Activated CD8-positive, alpha-beta memory T cell treated with anti-CD3 and anti-CD28 coated beads for 4 hours (primary cell): ENCODE measurements at places on chromosomes 5 and 9.

DNA sequence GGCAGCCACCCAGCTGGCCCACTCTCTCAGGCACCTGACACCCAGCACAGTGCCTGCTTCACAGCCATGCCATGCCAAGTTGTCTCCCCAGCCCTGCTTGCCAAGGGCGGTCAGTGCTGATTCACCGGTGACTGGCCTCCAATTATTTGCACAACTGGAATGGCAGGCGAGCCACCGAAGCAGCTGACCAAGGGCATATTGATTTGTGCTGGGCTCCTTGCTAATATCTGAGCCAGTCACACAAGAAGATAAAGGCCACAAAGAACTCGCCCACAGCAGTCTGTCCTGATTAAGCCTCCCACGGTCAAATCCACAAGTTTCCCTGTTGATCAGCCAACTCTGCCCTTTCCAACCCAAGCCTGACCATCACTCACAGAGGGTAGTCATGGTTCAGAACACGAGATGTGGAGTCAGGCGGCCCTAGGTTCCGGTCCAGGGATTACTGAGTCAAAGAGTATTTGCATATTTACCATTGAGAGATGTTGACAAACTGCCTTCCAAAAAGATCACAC, 6.4 kb upstream of the EEIG1 start:
- DNase-seq = no peak

DNA sequence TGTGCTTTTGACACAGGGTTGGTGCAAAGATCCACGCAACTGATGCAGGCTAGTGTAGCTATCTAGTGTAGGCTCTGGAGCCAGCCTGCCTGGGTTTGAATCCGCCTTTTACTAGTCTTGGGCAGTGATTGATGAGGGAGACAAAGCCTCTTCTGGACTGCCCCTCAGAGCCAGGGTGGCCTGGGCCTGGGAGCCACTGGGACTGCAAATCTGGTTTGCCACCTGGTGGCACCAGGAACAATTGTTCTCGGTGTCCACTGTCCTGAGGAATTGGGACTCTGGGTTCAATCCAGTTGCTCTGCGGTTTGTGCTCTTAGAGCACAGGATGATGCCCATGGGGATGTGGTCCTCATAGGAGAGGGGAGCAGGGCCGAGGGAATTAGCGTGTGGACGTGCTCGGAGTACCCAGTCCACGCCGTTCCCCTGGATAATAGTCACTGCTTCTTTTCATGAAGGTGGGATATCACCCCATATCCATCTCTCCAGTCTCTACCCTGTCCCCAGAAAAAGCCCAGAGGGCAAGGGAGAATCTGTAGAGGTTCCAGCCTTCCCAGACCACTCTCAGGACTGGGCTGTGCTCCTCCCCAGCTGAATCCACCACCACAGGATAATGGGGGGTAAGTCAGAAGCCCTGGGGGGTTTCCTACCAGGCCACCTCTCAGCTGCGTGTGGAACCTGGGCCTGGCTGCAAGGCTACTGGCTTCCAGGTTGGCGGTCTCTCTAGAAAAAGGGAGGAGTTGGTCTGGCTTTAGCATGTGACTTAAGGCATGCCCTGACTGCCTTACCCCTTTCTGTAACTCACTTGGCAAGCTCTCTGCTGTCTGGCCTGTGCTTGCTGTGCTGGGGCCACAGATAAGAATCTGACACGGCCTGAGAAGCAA, 1.9 kb downstream of the B4GALT7 start:
- no peak for DNase-seq

- DNase-seq = no peak
Measured at GRCh38 chr9:129608561-129609481, 12.1 kb downstream of the C9orf50 start.

GRCh38 chr5:174816858-174817257, 92.5 kb downstream of the MSX2 start:
- no peak for DNase-seq

GRCh38 chr5:150302301-150303069, at the start of gene ARSI:
ARSI (minus strand) TSS chr5:150302905; CDS start chr5:150302373, 532 bp downstream.
- no peak for DNase-seq

DNA sequence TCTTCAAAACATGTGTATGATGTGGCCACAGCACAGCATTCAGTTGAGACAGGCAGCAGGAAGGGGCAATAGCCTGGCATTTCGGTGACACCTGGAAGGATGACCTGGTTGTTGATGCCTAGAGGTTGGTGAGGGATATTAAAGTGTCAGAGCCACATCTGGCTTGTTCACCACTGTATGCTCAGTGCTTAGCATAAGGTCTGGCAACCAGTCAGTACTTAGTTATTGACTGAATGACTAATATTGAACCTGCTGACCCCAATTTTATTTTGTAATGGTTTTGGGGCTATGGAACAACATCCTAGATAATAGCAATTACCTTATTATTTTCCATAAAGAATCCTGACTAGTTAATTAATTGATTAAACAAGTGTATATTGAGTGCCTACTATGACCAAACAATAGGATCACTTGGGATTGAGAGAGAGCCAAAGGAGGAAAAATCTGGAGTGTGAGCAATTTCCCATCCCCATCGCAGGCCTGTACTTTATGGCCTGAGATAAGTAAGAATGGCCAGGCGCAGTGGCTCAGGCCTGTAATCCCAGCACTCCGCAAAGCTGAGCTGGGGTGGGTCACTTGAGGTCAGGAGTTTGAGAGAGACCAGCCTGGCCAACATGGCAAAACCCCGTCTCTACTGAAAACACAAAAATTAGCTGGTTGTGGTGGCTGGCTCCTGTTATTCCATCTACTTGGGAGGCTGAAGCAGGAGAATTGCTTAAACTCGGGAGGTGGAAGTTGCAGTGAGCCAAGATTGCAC, 85.4 kb upstream of the PLPP1 start:
- no peak for DNase-seq

- DNase-seq = no peak
Measured at GRCh38 chr5:6408627-6409446, 30.5 kb upstream of the MED10 start.

DNA sequence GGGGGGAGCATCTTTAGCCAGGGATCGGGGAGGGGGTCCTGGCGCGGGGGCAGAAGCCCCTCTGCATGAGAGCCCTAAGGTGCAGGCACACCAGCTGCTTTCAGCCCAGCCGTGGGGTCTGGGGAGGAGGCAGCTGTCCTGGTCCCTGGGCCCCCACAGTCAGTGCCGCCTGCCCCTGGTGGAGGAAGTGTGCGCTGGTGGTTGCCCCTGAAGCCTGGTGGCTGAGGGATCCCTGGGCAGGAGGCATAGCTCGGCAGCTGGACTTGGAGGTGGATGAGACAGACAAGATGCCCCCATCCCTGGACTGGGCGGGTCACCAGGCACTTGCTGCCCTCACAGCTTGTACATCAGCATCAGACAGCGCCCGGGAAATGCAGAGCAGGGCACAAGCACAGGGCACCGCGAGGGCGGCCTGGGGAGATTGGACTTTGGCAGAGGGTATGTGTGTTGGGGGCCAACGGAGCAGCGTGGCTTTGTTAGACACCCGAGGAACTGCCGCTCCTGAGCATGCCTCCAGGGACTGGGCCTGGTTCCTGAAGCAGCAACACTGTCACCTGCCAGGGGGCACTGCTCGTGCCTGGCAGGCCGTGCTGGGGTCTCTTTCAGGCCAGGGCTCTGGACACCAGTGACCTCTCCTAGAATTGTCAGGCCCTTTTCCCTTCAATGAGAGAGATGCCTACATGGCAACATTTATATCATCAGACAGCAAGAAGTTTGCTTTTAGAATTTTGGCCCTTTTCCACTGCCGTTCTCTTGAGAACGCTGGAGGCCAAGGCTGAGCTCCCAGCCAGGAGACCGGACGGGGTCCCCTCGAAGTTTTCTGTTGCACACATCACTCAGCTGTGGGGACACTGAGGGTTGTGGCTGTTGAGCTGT, 41.9 kb upstream of the CTSL start:
- DNase-seq = no peak

DNA sequence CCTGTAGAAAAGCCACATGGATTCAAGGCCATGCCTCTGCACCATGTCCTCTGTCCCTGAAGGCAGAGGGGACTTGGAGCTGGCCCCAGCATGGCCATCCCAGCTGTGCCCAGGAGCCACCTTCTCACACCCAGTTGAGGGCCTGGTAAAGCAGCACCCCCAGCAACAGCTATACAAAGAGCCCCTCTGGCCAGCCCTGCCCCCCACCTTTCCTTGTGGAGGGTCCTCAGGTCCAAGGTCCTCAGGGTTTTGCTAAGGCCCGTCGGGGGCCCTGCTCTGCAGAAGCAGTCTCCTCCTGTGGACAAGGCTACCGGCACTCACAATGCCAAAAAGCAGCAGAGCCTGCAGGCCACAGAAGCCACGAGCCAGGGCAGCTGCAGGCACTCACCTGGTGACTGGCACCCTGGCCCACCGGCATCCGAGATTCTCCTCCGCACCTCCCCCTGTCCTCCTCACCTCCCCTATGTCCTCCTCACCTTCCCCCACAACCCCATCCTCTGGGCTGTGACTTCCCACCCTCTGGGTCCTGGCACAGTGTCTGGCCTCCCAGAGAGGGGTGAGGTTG, 39.9 kb upstream of the LPCAT1 start:
- no peak for DNase-seq

DNA sequence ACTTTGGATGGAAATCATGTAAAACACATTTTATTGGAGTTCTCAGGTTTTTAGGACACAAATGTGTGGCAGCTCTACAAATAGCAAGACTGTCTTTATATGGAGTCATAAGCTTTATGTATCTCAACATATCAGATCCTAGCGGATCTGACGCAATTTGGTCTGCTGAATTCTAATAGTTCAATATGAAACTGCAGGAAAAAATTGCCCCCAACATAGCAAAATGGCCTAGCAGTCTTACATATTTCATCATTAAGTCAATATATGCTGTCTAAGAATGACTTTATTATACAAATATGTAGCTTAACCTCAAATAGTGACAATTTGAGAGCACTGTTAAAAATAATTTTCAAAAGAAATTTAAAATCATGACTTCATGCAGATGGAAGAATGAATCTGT, 244.3 kb downstream of the TAF11L14 start:
- DNase-seq = no peak

DNA sequence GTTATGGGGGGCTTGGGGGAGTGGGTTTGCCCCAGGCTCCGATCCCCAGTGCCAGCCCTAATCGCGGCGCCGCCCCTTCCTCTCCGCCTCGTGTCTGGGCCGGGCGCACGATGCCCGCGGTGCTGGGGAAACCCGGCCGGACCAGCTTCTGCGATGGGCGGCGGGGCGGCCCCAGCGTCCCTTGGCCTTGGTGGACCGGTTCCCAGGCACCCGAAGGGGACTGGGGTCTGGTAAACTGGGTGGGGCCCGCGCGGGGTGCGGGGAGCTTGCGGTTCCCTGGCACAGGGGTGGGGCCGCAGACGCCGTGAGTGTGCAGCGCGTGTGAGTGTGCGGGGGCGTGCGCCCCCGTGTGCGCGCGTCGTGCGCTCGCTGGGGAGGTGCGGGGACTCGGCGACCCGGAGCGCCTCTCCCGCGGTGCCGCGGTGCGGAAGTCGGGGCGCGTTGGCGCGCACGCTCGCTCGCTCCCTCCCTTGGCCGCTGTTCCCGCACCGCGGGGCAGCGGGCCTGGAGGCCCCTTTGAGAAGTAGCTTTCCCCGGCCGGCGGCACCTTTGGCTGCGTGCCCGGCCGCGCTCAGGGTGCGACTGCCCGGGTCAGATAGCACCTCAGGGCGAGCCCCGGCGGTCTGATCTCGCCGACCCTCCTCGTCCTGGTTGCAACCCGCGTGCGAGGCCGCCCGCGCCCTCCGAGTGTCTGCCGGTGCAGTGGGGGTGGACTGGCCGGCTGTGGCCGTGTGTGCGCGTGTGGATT, 568 bp downstream of the MACIR start:
- peak; percentile 24 for DNase-seq

DNA sequence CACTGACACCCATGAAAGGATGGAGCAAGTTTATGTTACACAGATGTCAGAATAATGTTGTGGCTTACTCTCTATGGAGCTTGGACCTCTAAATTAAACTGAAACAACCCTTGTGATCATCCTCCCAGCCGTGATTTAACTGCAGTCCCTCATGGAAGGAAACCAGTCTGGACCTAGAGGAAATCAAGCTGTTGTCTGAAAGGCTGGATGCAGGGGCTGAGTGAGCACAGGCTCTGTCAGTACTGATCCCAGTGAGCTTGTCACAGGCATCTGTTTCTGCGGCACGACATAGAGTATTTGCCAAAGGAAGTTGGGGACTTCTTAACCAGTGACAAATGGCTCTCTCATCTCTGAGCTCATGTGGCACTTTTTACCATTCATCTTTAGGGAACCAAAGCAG, 282.9 kb upstream of the MAP3K1 start:
- DNase-seq = no peak

DNA sequence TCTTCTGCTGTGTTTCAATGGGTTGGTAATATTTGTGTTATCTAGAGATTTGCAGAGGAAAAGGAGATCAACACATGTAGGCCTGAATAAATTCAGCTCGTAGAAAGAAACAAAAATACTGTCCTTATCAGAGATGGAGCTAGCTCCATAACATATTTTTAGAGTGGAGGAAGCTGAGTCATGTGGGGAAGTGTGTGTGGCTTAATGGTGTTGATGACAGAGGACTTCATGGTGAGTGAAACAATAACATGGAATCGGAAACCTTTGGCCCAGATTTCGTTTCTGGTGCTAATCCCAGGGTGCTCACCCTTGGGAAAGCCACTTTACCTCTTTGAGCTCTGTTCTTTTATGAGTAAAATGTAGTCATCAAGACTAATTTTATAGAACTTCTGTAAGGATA, 825.0 kb downstream of the TLR4 start:
- no peak for DNase-seq

- no peak for DNase-seq
Measured at GRCh38 chr9:105828596-105829213, 134.4 kb downstream of the TMEM38B start.

GRCh38 chr5:148963664-148964063, 99.2 kb downstream of the SH3TC2 start:
- no peak for DNase-seq

- no peak for DNase-seq
Measured at GRCh38 chr5:133214153-133214820, 162.5 kb downstream of the HSPA4 start.

DNA sequence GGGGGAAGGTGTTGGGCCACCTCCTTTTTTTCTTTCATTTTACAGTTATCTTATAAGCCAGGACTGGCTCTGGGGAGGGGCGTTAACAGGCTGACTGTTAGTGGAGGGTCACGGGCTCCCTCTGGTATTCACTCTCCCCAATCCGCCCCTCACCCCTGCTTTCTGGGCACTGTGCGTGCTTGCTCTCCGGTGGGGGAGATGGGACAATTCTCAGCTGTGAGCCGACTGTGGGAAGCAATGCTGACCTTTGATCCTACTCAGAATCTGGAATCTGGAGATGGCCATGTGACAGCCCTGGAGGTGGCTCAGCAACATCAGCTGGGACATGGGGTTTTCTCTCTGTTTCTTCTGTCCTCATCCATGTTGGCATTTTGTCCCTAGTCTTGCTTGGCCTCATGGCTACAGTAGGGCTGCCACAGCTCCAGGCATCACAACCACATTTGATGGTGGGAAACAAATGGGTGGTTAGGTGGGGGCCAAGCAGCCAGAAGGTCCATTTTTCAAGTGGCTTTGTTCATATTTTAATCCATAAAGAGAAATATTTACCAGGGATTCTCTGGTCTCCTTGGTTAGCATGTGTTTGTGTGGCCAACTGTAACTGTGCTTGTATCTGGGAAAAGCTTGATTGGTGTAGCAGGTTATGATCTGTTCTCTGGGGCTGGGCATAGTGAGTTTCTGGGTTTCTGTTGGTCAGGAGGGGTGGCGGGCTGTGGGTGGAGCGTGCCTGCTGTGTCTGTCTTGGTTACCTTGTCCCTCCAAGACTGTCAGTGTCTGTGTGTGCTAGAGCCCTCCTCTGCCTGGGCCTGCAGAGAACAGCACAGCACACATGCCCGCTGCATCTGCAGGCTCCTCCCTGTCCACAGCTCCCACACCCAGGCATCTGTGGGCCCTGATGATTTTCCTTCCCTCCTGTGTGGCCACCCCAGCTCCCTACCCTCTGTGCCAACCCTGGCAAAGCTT, 12.4 kb downstream of the WNK2 start:
- DNase-seq = no peak

- DNase-seq = no peak
Measured at GRCh38 chr5:112918679-112919078, 3.3 kb downstream of the REEP5 start.
